Right cardiac atrium (tissue), 5 donors: ENCODE measurements at places on chromosomes 11 and 22. TPM values are rescaled to one million over a fixed set of nuclear protein-coding genes. Genes with fewer than 3 reads are reported as not detected.

- no peak for DNase-seq
These were observed 12.5 kb downstream of the CCDC34 start for GRCh38 chr11:27350511-27350910.

P2RX6 gene
- total RNA-seq = 5.5 TPM

GRCh38 chr22:22099194-22099486 lies 116.6 kb upstream of the TOP3B start:
- DNase-seq = no peak

DNA sequence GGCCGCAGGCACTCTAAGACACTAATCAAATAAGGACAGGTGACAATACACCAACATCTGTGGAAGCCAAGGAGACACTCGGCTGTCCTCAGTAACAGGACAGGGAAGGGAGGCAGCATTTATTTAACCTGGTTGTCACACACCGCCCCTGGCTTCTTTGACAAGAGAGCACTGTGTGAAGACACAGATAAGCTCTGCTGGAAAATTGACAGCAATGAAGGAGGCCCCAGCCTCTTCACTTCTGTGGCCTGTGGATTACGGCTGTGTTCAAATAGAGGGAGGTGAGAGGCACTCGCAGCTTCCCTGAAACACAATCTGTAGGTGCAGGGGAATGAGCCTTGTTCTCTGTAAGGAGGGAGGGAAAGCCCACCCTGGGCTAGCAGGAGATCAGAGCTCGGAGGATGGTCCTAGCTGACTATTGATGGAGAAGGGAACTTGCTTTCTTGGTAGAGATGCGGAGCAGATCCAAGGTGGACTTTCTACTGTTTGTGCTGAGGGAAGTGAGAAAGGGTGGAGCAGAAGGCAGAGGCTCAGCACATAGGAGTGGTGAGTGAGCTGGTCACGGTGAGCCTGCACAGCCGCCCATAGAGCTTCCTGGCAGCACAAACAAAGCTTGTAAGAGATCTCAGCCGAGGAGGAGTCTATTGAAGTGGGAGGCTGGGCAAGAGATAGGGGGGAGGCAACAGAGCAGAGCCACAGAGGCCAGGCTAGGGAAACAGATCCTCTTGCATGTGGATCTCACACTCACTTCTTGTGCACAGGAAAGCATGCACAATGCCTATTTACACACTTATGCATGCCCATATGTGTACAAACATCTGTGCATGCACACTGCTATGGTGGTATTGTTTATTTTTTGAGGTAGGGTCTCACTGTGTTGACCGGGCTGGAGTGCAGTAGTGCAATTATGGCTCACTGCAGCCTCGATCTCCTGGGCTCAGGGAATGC lies 114.6 kb upstream of the THY1 start:
- no peak for DNase-seq

DNA sequence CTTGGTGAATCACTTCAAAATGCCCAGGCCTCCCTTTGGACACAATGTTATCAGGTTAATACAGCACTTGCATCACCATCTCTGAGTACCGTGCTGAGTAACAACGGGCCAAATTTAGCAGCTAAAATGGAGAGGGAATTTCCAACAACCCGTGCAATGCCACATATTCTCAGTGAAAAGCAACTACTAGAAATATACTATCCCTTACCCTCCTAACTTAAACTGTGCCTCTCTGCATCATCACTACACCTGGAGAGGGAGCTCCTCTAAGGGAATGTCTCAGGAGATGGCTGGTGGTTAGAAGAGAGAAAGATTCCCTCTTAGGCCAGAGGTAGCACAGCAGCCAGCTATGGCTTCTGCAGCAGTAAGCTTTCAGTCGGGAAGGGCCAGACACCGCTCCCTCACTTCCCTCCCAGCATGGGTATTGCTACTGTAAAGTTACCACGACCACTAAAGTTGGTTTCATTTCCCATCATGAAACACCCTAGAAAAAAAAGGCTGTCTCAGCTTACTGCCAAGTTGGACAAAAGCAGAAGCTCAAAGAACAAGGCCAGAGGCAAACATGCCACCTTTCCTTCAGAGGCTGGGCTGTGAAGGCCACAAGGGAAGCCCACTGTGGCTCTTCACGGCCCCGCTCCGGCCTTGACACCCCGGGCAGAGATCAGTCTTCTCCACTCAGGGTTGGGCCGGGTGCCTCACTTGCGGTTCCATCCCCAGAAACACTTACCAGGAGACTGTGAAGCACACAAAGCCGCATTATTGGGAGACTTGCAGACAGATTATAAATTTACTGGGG lies 3.9 kb downstream of the MAML2 start:
- peak; percentile 75 for DNase-seq

DNA sequence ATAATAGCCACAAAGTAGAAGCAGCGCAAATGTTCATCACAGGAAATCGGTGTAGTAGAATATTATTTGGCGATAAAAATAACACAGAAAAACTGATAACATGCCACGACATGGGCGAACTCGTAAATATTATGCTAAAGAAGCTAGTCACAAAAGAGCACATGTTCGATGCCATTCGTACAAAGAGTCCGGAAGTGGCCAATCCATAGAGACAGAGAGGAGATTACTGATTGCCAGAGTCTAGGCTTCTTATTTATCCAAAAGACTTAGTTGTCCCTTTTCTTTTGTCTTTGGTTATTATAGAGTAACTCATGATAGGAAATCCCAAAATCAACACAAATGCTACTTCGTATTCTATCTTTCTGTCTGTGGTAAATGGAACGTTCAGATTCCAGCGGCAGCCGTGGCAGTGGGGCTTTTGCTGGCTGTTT lies 56.5 kb downstream of the MED15 start:
- DNase-seq = no peak

DNA sequence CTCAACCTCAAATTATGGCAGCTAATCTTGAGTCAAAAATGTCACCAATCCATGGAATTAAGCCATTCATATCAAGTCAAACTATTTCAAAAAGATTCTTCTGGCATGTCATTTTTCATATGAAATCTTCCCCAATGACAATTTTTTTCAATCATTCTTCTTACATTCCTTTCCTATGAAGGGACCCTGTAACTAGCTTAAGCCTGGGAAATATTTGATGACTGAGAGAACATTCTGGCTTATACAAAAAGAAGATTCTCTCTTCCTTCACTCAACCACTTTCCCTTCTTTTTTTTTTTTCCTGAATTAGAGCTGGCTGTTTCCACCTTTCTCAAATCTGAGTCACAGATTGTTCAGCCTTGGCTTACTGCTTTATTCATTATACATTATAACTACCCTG lies 903.7 kb downstream of the FAM181B start:
- no peak for DNase-seq

GRCh38 chr11:2205214-2205720 lies 33.7 kb upstream of the TH start:
- DNase-seq = no peak

OR10AG1 gene
- total RNA-seq = not detected

DNA sequence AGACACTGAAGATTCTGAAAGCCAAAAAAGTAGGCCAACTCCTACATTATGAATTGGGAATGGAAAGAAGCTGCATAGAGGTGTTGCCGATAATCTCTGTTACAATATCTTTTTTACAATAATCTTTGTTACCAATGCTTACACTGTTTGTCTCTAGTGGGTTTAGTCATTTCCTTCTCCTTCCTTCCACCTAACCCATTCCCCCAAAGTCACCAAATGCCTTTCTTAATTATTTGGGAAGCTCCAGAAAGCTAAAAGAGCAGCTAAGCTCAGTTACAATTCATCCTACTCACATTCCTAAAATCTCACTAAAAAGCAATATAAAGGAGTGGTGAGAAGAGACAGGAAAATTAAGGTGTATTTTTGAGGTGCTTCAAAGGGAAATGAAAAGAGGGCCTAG lies 313.7 kb downstream of the SWAP70 start:
- DNase-seq = no peak

DNA sequence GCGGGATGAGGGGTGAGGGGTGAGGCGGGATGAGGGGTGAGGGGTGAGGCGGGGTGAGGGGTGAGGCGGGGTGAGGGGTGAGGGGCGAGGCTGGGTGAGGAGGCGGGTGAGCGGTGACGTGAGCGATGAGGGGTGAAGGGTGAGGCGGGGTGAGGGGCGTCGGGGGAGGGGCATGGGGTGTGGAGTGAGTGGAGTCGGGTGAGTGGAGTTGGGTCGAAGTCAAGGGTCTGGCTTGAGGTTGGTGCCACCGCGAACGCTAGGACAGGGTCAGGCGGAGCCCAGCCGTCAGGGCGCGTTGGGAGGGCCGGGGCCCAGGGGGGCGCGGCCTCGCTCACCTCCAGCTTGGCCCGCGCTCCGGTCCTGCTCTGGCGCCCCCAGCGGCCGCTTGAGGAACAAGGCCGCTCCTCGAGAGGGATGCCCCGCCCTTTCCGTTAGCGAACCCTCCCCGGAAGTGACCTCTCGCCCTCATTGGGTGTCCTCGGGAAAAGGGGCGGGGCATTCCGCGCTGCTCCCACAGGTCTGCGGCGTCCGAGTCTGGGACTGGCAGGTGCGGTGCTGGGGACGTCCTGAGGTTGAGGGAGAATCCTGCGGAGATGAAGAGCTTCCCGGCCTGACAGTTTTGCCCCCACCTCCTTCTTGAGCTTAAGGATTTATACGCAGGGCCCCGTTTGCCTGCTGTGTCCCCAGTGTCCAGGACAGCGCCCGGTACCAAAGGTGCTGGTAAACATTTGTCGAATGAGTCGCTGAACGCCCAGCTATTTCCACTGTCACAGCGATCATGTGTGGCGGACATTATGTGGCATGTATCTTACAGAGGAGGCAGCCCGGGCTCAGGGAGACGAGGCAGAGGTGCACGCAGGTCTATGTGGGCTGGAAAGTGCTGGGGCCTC lies at the start of gene SYCE3:
Gene SYCE3 (minus strand): TSS at position 397 of the 890 bp plus-strand sequence. CDS start 6,514 bp downstream, outside the sequence.
- peak; percentile 99 for DNase-seq

DNA sequence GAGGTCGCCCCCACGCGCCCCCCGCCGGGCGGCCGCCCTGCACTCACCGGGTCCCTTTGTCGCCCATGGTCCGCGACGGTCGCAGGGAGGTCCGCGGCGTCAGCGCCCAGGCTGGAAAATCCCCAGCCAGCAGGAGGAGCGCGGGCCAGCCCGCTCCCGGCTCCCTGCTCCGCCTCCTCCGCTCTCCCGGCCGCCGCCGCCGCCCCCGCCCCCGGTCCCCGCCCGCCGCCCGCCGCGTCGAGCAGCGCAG lies at the start of gene ARRB1:
Gene ARRB1 (minus strand): TSS at position 121 of the 250 bp plus-strand sequence. CDS start 54 bp downstream, at position 67.
- DNase-seq = no peak

GRCh38 chr22:40953471-40953870 lies 2.3 kb downstream of the RBX1 start:
- no peak for DNase-seq

DNA sequence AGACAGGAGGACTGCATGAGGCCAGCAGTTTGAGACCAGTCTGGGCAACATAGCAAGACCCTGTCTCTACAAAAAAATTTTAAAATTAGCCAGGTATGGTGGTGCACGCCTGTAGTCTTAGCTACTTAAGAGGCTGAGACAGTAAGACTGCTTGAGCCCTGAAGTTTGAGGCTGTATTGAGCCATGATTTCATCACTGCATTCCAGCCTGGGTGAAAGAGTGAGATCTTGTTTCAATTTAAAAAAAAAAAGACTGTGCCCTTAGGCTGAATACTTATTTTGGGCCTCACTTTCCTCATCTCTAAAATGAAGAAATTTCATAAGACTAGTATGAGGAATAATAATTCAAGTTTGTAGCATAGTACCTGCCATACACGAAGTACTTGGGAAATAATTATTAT lies 6.9 kb downstream of the AQP11 start:
- no peak for DNase-seq

- no peak for DNase-seq
These were observed 1.6 kb downstream of the C11orf87 start for GRCh38 chr11:109423466-109424190.

APOA5 gene
- not detected for total RNA-seq

- DNase-seq = no peak
These were observed 261.6 kb downstream of the TTC28 start for GRCh38 chr22:28418008-28418407.

- DNase-seq = no peak
These were observed 850 bp upstream of the MIF start for GRCh38 chr22:23893121-23893944.

PKNOX2 gene
- 20.2 TPM for total RNA-seq

GRCh38 chr22:50276143-50276542 lies 6.0 kb upstream of the MAPK11 start:
- peak; percentile 67 for DNase-seq

GUCY1A2 gene
- 2.4 TPM for total RNA-seq

DNA sequence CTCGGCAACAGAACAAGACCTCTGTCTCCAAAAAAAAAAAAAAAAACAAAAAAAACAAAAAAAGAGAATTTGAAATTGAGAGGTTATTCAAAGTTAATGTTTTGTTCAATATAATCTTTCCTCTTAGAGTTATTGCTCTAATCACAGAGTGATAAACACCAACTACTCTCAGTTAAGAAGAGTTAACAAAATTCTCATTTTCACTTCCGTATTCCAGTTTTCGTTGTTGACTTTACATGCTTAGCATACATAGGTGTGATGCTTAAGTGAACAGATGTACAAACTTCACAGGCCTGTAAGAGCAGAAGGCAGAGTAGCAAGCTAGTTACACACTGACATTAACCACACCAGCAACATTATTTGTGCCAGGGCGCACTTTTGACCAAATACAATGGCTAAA lies 12.3 kb downstream of the EIF4ENIF1 start:
- no peak for DNase-seq

GRCh38 chr22:50261615-50262459 lies at the start of gene MAPK12:
MAPK12 (minus strand) TSS chr22:50261683; CDS start chr22:50261509, 174 bp downstream.
- DNase-seq = peak; percentile 54

DNA sequence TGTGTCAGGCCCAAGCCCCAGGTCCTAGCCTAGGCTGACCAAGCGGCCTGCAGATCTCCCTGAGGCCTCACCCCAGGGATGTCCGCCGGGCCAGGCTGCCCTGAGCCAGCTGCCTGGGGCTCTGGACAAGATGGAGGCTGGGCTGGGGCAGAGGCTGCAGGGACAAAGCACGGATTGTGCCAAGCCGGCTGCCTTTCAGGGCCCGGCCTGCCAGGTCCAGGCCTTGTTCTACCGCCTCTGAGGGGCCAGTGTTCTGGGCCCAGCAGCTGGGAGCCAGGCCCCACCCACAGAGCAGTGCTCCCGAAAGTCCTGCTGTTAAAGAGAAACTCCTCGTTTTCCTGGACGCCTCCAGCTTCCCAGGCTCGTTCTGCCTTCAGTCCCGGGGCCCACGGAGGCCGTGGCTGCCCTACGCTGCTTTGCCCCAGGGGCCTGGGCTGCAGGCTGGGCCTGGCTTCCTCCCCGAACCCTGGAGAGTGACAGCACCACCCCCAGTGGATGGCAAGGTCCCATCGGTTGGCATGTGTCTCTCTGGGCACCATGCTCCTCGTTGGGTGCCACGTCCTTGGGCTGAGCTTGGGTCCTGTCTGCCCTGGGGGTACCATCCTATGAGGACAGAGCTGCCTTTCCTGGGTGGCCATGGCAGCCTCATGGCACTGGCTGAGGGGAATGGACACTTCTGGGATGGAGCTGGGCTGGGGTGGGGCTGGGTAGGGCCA lies 7.6 kb downstream of the BRSK2 start:
- peak; percentile 48 for DNase-seq

GRCh38 chr11:85301895-85302678 lies 325.1 kb downstream of the DLG2 start:
- DNase-seq = no peak

MAJIN gene
- not detected for total RNA-seq

IGSF22 gene
- 1.1 TPM for total RNA-seq

DNA sequence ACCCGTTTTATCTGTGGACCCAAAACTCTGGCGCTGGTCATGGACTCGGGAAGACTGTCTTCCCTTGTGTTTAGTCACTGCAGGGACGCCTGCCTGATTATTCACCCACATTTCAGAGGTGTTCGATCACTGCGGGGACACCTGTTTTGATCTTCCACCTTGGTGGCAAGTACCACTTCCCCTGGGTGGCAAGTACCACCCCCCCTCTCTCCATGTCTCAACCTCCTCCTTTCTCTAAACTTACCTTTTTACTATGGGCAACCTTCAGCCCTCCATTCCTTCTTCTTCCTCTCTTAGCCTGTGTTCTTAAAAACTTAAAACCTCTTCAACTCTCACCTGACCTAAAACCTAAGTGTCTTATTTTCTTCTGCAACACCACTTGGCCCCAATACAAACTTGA lies 1.9 kb upstream of the NDUFC2 start:
- no peak for DNase-seq

CCDC15 gene
- total RNA-seq = 0.25 TPM
